ENCODE measurements at places on chromosomes 2 and 18. TPM values are rescaled to one million over a fixed set of nuclear protein-coding genes. Genes with fewer than 3 reads are reported as not detected.

IL18R1 gene
- not detected for total RNA-seq

GRCh38 chr18:3269241-3269913, 7.4 kb downstream of the MYL12B start:
- DNase-seq, result no peak
- H3K27me3 ChIP-seq, result no peaks in the 10 kb centered on the region
- no peak overlapping the region for H3K4me3 ChIP-seq

SERPINB8 gene
- 27.2 TPM for total RNA-seq

DNA sequence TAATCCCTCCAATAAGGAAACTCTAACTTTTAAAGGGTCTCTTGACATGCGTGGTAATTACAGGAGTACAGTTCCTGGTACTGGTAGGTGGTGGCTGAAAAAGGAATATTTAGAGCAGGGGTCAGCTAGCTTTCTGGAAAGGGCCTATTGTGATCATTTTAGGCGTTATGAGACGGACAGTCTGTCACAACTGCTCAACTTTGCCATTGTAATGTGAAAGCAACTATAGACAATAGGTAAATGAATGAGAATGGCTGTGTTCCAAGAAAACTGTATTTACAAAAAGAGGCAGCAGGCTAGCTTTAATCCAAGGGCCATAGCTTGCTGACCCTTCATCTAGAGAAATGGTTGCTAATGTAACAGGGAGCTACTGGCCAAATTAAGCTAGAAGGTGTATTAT, 177.7 kb upstream of the LRRTM1 start:
- H3K27ac ChIP-seq, result no peak overlapping the region
- no peaks in the 10 kb centered on the region for H3K27me3 ChIP-seq
- no peak overlapping the region for H3K4me3 ChIP-seq
- H3K36me3 ChIP-seq, result no peaks in the 10 kb centered on the region
- no peak for DNase-seq

GRCh38 chr2:241914542-241914941, 45.0 kb downstream of the RTP5 start:
- no peak overlapping the region for H3K4me3 ChIP-seq
- H3K36me3 ChIP-seq, result no peaks in the 10 kb centered on the region
- H3K4me1 ChIP-seq, result no peaks in the 10 kb centered on the region
- H3K27ac ChIP-seq, result no peak overlapping the region
- peaks cover 8% of the 10 kb centered on the region for H3K27me3 ChIP-seq

All from SJSA1 (cell line).